Urinary bladder (tissue), 4 donors: ENCODE measurements at places on chromosomes 13 and 19. TPM values are rescaled to one million over a fixed set of nuclear protein-coding genes. Genes with fewer than 3 reads are reported as not detected.

Gene HMGB1
- 415 TPM for total RNA-seq

- DNase-seq = no peak
Measured at GRCh38 chr19:47176071-47176626, 45.5 kb downstream of the SAE1 start.

DNA sequence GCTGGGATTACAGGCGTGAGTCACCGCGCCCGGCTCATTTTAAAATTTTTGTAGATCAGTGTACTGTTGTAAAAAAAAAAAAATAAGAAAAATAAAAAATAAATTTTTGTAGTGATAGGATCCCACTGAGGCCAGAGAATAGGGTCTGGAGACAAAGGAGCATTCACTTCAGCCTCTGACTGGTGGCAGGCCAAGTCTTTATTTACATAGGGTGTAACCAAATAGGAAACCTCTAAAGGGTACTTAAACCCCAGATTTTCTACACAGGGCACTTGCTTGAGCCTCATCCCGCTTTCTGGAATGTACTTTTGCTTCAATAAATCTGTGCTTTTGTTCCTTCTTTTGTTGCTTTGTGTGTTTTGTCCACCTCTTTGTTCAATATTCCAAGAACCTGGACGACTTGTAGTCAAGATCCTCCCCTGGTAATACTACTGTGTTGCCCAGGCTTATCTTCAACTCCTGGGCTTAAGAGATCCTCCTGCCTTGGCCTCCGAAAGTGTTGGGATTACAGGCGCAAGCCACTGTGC, 2.1 kb upstream of the PDCD2L start:
- no peak for DNase-seq

DNA sequence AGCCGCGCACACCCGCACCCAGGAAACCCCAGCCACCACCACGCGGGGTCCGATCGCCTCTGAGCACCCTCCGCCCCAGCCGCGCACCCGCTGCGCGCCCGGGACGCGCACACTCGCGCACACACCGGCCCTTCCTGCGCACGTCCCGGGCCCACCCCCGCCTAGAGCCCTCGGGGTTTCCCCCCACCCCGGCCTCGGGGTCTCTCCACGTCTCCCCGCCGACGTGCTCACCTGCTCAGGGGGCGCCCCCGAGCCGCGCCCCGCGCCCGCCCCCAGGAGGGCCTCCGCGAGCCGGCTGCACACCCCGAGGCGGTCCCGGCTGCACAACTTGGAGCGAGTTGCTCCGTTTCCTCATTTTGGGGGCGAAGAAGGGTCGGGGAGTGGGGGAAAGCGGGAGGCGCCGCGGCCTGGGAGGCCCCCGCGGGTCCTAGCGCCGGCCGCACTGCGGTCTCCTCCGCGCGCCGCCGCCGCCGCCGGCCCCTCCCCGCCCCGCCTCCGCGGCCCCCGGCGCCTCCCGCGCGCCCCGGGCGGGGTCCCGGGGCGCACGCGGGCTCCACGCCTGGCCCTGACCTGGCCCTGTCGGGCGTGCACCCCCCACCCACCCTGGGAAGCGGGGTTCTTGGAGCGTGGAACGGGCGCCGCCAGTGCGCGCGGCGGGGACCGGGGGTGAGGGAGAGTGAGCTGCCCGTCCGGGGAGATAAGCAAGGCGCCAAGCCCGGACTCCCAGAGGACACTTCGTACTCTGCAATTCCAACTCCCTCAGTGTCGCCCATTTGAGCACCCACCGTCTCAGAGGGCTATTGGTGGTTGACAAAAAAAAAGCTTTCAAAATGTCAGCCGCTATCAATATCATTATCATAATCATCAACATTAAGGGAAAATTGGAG, at the start of gene MATK:
MATK (minus strand) TSS at position 444 of the 887 bp plus-strand sequence. CDS start 1,246 bp downstream, outside the sequence.
- no peak for DNase-seq

DNA sequence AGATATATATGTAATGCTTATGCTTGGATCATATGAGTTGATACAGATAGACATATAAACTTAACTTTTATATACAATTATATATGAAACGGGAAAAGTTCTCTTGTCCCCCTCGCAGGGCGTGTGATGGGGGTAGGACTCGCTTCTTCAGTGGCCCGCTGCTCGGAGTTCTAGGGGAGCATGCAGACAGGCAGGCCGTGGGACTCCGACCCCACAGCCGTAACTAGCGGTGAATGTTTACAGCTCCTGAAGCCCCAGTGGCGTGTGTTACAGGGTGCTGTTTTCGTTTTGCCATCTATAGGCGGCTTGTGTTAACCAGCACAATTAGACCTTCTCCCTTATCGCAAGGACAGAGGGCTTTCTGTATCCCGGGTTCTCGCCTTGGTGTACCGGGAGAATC, 1899.8 kb downstream of the PCDH9 start:
- DNase-seq = no peak

Gene PRR36
- 0.11 TPM for total RNA-seq

Gene PABPC3
- 0.48 TPM for total RNA-seq

DNA sequence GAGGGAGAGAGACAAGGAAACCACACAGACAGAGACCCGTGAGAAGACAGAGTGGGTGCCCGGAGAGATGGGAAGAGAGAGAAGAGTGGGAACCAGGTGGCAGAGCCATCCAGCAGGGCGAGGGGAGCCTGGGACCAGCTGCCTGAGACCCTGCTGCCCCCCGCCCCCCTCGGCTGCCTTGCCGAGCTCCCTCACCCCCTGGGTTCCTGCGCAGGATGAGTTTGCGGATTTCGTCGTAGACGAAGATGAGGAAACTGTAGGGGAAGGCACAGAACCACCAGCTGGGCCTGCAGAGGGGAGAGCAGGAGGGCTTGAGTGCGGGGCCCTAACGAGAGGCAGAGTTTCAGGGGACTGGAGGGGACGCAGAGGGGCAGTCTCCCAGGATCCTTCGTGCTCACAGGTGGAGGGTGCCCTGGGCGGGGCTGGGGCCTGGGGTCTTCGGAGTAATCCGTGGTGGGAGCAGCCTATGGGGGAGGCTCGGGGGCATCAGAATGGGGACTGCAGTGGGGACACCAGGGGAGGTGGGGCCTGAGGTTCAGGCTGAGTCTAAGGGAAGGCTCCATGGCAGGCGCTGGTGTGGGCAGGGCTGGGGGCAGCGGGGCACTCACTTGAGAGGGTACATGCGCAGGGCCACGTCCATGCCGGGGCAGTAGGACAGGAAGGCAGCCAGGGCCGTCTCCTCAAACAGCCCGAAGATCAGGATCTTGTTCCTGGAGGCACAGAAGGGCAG, 8.1 kb upstream of the RABAC1 start:
- DNase-seq = no peak

DNA sequence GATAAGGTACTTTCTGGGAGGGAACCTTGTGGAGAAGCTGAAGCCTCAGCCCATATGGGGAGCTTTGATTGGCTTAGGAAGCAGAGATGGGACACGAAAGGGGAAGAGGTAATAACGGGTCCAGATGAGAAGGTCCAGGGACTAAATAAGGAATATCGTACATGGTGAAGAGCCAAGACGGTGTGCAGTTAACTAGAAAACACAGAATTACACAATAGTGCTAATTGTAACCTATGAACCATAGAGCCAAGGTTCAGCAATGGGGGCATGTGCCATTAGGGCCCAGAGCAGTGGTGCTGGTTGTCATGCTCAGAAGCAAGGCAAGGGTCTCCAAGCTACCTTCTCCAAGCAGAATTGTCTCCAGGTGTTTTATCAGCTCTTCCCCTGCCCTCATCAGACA, 106.1 kb downstream of the IRS2 start:
- DNase-seq = no peak

Gene KCNK6
- total RNA-seq = 11.8 TPM

- DNase-seq = no peak
Measured at GRCh38 chr13:36261976-36262375, 35.6 kb downstream of the CCDC169 start.

Gene ZNF497
- total RNA-seq = 2.1 TPM

DNA sequence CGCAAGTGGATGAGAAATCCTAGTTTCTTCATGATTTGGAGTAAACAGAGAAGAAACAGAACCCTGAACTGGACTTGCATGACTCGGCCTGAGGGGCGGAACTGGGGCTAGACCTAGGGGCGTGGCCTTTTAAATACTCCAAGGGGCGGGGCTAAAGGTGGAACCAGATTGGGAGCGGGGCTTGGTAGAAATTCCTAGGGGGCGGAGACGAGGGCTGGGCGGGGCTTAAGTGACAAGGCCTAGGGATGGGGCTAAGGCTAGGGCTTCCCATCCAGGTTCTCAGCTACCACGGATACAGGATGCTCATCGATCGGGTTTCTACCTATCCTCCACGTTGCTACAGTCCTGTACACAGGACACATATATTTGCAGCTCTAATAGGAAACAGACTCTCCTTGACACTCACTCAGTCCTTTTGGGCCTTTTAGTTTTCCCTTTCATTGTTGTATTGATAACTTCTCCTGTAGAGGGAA, 372 bp upstream of the ZNF699 start:
- no peak for DNase-seq

- no peak for DNase-seq
Measured at GRCh38 chr13:100620792-100621191, 32.2 kb upstream of the GGACT start.

DNA sequence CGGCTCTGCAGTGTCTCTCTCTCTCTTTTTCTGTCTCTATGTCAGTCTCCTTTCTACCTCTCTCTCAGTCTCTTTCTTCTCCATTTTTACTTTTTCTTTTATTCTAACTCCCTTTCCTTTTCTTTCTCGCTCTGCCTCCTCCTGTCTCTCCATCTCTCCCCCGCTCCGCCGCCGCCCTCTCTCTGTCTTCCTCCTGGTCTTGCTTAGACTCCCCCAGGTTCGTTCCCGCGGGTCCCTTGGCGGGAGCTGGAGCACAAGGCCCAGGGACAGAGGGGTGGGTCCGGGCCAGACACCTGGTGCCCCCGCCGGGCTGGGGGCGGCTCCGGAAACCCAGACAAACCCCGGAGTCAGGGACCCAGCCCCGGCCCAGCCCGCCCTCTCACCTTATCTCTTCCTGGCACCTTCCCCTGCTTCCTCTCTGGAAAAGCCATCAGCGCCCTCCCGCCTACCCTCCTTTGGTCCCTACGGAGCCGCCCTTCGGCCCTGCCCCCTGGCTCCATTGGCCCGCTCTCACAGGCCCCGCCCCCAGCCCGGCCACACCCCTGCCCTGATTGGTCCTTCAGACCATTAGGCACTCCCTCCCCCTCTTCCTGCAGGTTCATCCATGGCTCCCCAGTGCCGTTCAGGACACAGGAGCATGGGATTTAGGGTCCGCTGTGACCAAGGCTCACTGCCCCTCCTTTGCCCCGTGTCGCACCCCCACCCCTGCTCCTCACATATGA, 15.4 kb upstream of the NOP53 start:
- DNase-seq = no peak

DNA sequence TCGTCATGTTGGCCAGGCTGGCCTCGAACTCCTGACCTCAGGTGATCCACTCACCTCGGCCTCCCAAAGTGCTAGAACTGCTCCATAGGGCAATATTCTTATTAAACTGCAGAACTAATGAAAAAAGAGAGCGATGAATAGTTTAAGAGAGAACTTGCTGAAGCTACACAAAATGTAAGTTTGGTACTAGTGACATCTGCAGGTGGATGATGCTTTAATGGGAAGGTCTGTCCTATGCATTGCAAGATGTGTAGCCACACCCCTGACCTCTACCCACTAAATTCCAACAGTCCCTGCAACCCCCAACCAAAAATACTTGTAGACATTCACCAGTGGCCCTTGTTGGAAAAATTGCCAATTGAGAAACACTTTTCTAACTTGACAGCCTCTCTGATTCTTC, 117.8 kb downstream of the NALCN start:
- DNase-seq = no peak

- DNase-seq = no peak
Measured at GRCh38 chr13:28705461-28706083, 13.2 kb downstream of the SLC46A3 start.

DNA sequence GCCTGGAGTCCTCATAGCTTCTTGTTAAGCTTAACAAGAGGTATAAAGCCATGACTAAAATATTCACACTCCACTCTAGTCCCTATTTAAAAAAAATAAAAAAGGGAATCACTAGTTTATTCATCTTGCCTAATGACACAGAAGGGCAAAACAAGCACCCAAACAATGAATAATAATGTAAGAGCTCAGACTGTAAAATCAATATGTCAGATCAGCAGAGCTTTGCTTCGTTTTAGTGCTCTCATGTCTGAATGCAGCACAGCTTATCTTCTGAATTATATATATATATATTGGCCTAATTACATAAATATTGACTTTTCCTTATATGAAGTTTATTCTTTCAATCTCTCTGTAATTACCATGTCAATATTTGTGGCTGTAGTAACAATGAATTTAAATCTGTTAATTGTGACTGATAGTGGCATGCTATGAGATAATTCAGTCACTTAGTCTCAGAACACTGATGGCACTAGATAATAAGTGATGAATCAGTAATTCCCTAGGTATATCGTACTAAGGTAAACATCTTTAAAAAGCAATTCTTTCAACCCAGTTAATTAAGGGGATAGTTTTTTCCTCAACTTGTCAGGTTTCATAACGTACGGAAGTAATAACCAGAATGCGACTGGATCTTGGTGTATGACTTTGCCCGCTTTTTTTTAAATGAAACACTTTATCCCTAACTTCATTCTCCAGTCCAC, 361.9 kb upstream of the GPC6 start:
- no peak for DNase-seq

Gene DACT3
- total RNA-seq = 20.0 TPM

- DNase-seq = no peak
Measured at GRCh38 chr19:38993271-38993670, 17.7 kb upstream of the FBXO17 start.

Gene ERICH6B
- total RNA-seq = not detected

DNA sequence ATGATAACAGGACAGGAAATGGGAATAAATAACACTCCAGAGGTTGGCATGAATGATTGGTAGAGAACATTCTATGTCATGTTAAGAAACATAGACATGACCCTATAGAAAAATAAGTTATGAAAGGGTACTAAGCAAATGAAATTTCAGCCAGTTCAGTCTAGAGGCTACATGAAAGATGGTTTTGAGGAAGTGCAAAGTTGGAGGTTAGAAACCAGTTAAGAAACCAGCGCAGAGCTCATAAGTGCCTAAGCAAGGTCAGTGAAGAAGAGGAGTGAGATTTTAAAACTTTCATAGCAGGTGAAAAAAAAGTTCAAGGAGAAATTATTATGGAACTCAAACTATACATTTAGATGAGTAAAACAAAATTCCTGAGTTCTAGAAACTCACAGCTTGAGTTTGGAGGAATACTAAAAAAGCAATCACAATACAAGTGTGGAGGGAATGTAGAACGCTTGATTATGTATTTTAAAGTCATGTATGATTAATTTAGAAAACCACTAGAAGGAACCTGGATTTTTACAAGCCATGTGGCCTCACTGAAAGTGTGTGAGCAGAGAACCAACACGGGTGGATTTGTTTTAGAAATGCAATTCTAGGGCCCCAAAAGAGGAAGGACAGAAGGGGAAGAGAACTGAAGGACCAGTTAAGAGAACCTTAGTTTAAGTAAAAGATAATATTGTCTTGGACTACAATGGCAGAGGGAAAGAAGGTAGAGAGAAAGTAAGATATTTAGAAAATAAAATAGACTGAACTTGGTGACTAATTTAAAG, 162.4 kb downstream of the PCDH20 start:
- DNase-seq = no peak
